NCI-H2081 (cell line): ENCODE measurements at places on chromosomes 4 and X.
A peak's percentile ranks its signal among the peaks of the same experiment; 100 is the strongest.

GRCh38 chrX:38999967-39000745 is 198.9 kb downstream of the MID1IP1 start:
- DNase-seq = no peak

- no peak for DNase-seq
Measured at GRCh38 chrX:75156531-75156945, 455 bp upstream of the ABCB7 start.

- DNase-seq = no peak
Measured at GRCh38 chrX:50812995-50813842, 775 bp downstream of the SHROOM4 start.

- DNase-seq = peak; percentile 26
Measured at GRCh38 chr4:11218692-11219091, 210.0 kb downstream of the HS3ST1 start.

- no peak for DNase-seq
Measured at GRCh38 chr4:184762100-184762499, 28.2 kb upstream of the CENPU start.

- DNase-seq = peak; percentile 54
Measured at GRCh38 chr4:163544407-163545038, 50.0 kb downstream of the TMA16 start.

DNA sequence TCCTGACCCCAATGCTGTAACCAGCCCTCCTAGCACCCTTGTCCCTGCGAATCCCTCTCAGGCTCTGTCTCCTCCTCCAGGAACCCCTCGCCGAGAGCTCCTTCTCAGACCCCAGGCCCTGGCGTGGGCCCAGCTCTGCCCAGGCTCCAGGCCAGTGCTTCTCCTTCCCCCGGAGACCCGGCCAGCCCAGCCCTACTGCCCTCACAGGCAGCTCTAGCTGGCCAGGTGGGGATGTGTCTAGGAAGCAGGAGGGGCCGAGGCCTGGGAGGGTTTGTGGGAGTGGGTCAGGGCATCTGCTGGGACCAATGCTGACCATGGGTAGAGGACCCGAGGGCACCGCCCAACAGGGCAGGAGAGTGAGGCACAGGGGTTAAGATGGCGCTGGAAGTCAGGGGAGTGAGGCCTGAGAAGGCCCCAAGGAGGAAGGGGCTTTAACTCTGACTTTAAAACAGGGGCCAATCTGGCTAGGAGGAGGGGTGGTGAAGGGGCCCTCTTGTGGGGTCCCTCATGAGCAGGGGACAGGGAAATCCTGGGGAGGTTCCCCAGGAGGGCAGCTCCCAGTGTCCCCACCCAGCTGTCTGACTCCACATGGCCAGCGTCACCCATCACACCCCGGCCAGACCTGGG is 64.7 kb upstream of the NKX1-1 start:
- DNase-seq = no peak

DNA sequence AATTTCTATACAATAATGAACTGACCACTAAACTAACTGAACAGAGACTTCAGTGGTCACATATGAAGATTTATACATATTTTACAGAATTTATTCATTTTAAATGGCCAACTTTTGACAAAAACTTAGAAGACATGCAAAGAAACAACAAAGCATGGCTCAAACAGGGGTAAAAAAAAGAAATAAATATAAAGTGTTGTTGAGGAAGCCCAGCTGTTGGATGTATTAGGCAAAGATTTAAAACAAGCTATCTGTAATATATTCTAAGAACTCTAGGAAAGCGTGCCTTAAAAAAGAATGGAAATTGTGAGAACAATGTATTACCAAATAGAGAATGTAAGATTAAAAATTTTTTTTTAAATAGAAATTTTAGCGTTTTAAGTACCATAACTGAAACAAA is 210.9 kb upstream of the HTR2C start:
- no peak for DNase-seq

DNA sequence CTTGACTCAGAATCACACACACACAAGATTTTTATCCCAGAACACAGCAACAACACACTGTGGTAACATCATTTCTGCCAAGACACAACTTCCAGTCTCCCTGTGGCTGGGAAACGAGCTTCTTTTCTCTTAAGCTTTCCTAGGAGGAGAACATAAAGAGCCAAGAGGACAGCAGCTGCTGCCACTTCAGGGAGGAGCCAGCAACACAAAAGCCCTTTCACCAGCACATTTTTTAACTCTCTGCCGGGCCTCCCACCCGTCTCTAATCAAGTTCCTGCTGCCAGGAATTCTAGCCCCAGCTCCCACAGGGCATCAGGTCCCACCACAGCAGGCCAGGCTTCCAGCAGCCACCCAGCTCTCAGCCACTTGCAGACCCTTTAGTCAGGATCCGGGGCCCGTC is 22.4 kb downstream of the FAT1 start:
- no peak for DNase-seq

DNA sequence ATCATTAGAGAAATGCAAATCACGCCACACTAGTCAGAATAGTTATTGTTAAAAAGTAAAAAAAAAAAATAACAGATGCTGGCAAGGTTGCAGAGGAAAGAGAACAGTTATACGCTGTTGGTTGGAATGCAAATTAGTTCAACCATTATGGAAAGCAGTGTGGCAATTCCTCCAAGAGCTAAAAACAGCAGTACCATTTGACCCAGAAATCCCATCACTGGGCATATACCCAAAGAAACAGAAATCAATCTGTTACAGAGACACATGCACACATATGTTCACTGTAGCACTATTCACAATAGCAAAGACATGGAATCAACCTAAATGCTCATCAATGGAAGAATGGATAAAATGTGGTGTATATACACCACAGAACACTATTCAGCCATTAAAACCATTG is 388.7 kb upstream of the FMR1 start:
- DNase-seq = no peak

DNA sequence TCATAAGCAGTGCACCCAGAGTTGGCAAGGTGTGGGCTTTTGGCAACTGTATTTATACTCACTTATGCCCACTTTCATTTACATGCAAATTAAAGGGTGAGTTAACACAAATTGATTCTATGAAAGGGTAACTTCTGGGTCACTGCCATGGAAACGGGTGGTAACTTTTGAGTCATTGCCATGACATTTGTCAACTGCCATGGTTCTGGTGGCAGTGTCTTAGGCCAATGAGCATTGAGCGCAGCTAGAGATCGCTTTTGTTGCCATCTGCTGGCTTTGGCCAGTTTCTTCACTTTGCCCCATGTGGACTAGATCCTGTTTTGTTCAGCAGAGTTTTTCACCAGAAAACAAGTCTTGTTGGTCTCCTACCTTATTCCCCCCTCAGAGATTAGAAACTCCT is 170.8 kb upstream of the NUDT6 start:
- DNase-seq = peak; percentile 24

DNA sequence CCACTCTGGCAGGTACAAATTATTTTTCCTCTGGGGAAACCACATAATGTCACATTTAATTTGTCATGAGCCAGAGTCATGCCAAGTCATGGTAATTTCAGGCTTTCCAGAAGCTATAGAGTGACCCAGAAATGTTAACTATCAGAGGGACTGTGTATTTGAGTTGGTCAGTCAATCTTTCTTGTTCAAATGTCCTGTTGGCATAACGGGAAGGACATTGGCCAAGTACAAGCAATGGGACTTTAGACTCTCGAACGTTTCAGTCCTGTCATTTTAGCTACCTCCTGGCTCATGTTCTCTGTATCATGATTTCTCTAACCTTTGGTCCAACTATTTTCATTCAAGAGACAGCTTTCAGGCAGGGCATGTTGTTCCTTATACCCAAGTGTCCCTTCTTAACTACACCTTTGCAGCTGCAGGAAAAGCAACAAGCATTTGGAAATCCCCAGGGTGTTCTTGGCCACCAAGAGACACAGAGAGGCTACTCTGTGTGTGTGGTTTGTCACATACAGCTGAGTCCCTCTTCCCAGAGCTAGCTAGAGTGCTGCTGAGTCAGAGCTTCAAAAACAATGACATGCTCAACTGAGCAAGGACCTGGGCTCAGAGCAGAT is 142.6 kb downstream of the EGF start:
- DNase-seq = no peak

- DNase-seq = no peak
Measured at GRCh38 chr4:46392421-46392820, 2.5 kb upstream of the GABRA2 start.

GRCh38 chrX:17185431-17185830 is 189.6 kb upstream of the NHS start:
- DNase-seq = no peak

DNA sequence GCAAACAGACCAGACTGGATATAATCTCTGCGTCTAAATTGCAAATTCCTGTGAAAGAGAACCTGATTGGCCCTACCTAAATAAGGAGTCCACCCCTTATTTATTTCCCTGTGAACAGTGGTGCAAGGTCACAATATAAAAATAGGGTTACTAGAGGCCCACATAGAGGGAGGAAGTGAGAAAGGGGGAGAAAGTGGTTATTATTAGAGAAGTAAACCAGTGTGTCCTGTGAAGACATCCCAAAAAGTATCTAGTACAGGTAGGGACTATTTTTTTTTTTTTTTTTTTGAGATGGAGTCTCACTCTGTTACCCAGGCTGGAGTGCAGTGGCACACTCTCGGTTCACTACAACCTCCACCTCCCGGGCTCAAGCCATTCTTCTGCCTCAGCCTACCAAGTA is 15.0 kb upstream of the FRYL start:
- DNase-seq = no peak

DNA sequence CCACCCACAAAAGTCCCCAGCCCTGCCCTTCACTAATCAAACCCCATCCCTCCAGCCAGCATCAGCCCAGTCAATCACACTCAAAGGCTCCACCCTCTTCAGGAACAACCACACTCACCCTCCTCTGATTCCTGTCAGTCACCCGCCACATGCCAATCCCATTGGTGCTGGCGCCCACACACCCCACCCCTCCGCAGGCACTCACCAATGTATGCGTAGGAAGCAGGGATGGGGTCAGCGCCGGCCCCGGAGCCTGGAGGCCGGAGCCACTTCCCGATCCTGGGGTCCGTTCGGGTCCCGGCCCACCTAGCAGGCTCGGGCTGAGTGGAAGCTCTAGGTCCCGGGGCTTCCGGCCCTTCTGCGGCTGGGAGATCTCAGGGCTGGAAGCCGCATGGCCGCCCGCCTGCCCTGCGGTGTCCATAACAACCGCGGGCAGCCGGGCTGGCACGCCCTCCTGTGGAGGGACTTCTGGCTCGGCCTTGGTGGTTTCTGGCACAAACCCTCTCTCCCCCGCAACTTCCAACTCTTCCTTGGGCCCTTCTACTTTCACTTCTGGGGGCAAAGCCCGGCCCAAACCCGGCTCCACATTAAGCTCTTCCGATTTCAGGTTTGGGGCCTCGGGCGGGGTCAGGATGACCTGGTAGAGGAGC is 7.9 kb upstream of the CFP start:
- no peak for DNase-seq

- DNase-seq = no peak
Measured at GRCh38 chr4:152525878-152526277, 10.0 kb downstream of the FBXW7 start.

DNA sequence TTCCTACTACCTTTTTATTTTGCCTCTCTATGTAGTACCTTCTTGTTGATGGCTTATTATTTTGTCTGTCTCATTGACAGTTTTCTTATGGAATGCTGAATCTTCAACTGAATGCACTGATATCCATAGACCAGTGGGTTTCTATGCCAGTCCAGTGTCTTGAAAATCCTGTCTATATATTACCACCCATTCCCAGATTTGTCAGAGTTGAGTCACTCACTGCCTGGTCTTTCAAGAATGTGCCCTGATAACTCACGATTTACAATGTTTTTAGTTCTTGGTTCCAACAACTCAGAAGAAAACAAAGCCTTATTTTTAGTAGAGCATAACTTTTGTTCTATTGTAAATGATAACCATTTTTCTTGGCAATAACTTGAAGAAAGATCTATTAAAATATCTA is 606.0 kb upstream of the PITX2 start:
- no peak for DNase-seq

DNA sequence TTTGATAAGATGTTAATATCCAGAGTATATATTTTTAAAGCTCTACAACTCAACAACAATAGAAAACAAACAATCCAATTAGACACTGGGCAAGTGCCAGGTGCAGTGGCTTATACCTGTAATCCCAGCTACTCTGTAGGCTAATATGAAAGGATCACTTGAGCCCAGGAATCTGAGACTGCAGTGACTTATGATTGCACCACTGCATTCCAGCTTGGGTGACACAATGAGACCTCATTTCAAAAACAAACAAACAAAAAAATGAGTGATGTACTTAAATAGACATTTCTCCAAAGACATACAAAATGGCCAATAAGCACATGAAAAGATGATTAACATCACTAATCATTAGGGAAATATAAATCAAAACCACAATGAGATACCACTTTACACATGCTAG is 356.8 kb upstream of the PCDH10 start:
- no peak for DNase-seq

DNA sequence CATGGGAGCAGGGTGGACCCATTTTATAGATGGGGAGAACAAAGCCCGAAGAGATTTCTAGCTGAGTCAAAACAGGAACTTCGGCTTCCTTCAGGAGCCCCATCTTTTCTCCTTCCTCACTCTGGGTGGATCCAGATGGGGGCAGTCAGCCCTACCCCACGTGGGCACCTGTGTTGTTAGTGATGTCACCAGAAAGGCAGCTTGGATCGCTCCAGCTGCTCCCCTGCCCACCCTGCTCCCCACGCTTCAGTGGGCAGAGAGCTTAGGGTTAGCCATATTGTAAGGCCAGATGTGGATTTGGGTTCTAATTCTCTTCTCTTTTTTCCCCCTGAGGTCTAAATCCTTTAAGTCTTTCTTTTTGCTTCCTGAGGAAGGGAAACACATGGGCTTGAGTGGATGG is 132.3 kb upstream of the PJA1 start:
- DNase-seq = no peak
